ENCODE measurements at places on chromosomes 11 and 22.

DNA sequence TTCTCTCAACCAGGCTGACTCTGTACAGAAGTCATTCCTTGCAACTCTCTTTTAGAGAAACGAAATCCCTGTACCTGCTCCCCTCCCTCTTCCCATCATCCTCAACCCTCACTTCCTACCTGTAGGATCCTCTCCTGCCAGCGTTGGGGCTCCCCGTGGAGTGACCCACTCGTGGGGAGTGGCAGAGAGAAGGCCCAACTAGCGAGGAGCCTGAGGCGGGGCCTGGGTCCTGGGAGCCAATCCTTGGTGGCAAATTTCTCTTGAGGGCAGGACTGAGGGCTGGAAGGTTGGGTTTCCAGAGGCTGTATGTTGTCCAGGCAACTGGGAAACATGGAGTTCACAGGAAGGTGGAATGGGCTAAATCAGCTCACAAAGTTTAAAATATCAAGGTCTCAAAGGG lies 10.4 kb downstream of the NHERF4 start:
- DNase-seq: peak; percentile 62

DNA sequence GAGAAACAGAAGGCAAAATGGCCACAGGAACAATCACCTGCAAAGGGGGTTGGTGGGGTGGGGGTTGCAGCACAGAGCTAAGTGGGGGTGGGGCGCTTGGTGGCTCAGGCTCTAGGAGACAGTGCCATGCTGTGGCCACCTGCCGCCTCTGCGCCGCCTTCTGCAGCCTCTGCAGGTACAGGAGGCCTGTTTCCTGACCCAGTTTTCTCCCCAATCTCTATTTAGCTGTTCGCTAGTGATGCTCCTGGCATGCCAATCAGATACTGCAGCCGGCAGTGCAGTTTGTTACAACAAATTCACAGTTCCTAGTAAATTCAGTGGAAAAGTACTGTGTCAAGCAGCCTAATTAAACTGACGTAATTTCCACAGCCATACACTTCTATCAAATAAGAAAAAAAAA lies 106.4 kb downstream of the SERGEF start:
- DNase-seq: peak; percentile 62

DNA sequence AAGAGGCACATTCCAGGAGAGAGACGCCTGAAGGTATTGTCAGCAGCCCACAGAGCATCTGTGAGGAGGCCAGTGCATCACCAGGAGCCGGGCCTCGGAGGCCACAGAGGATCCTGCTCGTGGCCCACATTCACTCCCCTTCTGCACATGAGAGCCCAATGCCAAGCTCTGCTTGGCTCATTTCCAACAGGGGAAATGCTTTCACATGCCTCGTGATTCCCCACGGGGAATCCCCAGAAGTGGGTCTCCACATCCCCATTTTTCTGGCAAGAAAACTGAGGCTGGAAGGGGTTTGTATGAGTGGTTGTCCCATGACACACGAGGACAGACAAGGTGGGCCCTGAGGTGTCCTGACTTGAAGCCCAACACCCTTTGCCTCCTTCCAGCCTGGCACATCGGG lies 34.4 kb downstream of the TP53I11 start:
- DNase-seq: no peak

DNA sequence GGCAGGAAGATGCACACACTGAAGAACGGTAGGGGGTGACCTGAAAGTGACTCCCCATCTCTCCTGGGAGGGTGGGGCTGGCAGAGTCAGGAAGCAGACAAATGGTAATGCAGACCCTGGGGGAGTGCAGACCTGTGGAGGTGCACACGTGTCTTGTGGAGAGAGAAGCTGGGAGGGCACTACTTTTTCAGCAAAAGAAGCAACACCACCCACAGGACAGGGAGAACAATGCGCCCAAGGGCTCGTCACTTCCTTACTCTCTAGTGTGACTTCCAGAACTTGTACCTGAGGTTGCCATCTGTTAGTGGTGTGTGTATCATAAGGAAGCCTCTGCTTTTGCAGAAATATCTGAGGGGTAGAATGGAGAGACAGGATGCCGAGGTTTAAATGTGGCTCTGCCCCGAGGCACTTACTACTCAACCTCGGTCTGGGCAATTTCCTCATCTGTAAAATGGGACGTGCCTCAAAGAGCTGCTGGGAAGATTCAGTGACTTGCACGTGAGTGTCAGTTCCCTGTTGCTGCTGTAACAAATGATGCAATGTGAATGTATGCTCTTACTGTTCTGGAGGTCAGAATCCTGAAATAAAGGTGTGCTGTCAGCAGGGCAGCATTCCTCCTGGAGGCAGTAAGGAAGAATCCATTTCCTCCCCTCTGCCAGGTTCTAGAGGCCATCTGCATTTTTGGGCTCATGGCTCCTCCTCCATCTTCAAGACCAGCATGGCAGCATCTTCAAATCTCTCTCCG lies 323.4 kb downstream of the SHANK2 start:
- no peak for DNase-seq

DNA sequence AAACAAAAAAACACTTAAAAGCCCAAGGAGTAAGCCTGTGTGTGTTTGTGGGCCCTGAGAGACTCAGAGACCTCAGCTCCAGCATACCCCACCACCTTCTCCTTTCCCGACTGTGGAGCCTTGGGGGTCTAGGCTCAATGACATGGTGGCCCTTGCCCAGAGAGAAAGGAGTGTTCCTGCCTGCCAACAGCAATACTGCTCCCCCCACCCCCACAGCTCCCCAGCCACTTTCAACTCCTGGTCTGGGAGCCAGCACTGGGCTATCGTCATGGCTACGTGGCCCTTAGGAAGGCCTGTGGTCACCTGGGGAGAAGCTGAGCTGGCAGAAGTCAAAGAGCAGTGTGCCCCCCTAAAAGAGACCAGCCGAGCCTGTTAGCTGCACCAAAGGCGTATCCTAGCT lies 2.6 kb downstream of the PPP1R14B start:
- no peak for DNase-seq

DNA sequence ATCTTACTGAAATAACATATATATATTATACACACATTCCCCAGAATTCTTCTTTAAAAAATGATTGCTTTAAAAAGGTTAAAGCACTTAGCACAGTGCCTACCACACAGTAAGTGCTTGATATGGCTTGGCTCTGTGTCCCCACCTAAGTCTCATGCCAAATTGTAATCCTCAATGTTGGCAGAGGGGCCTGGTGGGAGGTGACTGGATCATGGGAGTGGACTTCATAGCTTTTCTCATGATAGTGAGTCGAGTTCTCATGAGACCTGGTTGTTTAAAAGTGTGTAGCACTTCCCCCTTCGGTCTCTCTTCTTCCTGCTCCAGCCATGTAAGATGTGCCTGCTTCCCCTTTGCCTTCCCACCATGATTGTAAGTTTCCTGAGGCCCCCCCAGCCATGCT lies 6.2 kb downstream of the CRYAB start:
- no peak for DNase-seq

DNA sequence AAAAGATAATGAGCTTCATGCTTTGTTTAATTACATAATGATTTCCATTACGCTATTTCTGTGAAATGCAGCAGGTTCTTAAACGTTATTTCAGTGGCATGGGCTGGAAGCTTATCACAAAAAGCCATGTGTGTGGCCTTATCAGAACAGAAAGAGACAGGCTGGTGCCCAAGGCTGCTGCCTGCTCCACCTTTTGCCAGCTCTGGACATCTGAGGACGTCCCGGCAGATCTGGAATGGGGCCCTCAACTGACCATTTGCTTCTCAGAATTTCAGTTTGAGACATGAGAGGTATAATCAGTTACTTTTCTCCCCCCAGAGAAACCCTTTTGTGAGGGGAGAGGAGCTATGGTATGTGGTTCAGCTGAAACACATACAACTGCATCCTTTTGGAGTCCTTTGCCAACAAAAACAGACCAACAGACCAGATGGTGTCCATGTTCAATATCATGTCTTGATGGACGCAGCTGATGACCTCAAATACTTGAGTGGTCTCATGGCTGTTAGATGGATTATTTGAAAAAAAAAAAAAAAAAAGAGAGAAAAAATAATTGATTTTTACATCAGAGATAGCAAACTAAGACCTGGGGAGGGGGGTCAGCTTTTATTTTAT lies 8.6 kb downstream of the CDPF1 start:
- DNase-seq: no peak
